ENCODE measurements at places on chromosomes 1 and 21.

GRCh38 chr1:27489501-27489972 lies 430 bp downstream of the WASF2 start:
- DNase-seq = no peak

DNA sequence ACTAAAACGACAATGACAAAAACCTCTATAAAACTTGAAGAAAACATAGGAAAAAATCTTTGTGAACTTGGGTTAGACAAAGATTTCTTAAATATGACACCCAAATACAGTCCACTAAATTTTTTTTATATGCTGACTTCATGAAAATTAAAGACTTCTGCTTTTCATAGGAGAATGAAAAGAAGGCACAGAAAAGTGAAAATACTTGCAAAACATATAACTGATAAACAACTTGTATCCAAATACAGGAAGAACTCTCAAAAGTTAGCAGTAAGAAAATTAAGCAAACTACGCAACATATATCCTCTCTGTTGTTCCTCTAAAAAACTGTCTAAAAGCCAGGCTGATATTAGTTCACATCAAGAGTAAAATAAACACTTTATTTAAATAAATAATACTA lies 53.6 kb downstream of the KIFAP3 start:
- no peak for DNase-seq

DNA sequence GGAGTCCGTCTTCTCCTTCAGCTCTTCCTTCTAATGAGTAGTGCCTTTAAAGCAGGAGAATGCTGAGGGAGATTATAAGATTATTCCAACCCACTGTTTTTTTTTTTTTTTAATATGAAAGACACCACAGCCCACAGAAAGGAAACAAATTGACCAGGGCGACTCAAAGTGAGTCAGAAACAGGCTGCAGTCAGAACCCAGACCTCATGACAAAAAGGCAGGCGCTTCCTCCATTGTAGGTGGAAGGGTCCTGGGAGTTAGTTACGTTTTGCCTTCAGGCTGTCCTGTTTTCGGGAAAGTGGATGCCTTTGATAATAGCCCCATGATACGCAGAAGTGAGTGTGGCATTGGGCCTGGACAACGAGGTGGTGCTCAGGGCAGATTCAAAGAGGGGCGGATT lies 21.0 kb downstream of the PLXNA2 start:
- no peak for DNase-seq

DNA sequence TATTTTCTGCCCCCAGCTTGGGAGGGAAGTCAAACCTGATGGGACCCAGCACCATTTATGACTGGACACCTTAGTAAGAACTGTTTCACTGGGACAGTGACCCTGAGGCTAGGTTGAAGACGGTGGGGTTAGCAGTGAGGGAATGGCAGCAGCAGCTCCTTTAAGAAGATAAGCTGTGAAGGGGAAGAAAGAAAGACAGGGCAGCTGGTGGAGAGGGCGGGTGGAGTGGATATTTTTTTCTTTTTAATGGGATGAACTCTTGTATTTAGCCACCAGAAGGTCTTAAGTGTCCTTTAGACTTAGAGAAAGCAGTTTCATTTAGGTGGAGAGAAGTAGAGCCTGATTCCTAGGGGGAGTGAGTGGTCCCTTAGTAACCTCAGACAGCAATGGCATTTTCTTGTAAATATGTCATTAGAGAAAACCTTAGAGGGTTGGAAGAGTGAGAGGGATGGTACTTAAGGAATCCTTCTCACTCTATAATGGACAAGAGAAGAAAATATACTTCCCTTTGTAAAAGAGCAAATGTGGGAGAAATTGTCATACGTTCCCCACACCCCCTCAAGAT lies 187.5 kb downstream of the HHAT start:
- no peak for DNase-seq

GRCh38 chr1:35049116-35049515 lies 17.4 kb upstream of the ZMYM6 start:
- DNase-seq = no peak
